Muscle of back (tissue), 13 donors: ENCODE measurements at places on chromosomes 6 and 20.
A peak's percentile ranks its signal among the peaks of the same experiment; 100 is the strongest.

- peak; percentile 56 for DNase-seq
Measured at GRCh38 chr6:37698264-37699137, 818 bp upstream of the MDGA1 start.

DNA sequence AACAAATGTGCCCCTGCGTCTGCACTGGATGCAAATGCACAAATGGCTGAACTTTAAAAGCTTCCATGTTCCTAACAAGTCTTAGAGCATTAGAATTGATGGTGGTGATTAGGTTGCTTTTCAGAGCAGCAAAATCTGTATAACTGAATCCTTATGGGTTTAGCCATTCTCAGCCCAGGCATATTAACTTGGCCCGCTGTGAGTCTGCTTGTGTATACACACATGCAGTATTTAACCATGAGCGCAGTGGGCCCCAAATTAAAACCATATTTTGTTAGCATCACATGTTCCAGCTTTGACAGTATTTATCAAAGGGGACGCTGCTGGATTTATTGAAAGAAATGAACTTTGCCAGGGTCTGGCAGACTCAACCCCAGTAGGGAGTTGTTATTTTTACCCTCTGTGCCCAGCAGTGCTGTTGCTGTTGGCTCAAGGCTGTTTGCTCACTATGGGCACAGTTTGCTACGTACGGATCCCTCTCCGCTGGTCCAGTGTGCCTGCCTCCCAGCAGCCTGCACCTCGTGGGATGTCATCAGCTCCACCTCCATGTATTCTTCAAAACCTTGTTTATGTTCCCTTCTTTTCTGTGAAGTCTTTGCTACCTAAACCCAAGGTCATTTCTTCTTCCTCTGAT, 144.7 kb downstream of the QRSL1 start:
- peak; percentile 44 for DNase-seq

DNA sequence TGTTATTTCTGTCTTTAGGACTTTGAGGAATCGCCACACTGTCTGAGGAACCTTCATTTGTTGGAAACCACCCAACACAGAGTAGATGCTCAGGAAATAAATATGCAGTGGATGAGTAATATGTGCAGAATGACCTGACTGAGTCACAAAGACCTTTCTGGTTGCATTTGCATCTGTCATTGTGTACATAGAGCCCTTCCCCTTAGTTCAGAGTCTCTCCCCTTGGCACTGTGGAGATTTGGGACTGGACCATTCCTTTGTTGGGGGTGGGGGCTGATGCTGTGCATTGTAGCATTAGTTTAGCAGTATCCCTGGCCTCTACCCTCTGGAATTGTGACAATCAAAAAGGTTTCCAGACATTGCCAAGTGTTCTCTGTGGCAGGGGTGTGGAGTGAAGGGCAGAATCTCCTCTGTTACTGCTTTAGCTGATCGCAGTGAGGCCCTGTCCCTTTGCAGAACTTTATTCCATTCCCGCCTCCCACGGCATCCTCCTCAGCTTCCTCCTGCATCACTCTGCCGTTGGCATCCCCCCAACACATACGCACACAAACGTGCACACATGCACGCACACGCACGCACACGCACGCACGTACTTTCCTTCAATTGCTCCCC, 64.5 kb downstream of the EYA2 start:
- DNase-seq: peak; percentile 94

GRCh38 chr20:22524393-22525015, 59.9 kb downstream of the FOXA2 start:
- DNase-seq: no peak

- no peak for DNase-seq
Measured at GRCh38 chr6:16729183-16729691, 32.0 kb downstream of the ATXN1 start.

- no peak for DNase-seq
Measured at GRCh38 chr20:49660912-49661311, 52.8 kb downstream of the B4GALT5 start.

DNA sequence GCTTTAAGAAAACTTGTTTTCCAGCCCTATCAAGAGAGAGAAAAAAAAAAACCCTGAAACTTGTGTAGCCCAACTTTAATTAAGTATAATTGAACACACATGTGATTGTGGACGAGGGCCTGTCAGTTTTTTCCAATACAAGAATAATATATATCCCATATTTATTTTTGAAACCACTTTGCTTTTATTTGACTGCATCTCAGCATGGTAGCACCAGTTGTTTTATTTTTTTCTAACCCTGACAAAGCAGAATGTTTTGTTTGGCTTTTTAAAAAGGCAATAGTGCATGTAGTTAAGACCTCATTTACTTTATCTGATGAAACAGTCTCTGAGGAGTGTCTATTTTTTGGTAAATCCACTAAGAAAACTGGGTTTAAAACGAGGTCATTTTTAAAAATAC, 257.7 kb downstream of the CDKAL1 start:
- DNase-seq: no peak

GRCh38 chr6:75183099-75183541, 22.7 kb downstream of the COL12A1 start:
- no peak for DNase-seq

DNA sequence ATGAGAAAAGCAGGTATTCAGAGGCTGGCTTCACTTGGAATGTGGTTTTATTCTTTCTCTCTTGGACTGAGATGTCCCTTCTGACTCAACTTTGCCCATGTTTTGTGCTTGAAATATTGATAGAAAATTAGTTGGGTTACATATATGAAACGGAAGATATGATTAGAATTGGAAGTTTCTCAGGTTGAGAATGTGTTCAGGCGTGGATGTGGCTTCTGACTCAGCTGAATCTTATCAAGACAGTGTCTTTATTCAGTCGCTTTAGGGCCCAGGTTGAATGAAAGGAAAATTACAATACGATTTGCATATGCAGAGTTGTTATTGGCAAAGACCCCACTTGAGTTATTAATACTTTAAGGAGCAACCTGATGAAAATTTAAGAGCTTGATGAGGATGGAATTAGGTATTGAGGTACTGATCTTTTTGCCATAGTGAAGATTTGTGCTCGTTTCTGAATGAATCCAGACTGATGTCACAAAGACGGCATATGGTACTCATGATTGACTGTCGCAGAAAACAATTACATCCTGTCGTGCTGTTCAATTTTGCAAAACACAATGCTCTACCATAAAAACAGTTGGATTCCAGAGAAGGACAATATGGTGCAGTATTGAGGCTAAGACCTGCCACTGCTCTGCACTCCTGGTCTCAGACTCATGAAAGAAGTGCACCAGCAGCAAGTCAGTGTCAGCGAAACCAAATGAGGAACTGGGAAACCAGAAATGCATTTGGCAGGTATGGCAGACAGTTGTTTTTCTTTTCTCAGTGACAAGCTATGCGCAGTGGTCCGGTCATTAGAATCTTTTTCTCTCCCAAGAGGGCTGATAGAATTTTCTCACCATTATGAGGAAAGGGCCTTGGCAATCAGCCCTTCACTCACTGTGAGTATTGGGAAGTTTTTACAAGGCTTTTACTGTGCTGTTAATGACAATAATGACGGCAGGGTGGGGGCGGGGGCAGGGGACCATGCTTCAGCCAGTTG, 158.3 kb downstream of the DOK5 start:
- no peak for DNase-seq

- no peak for DNase-seq
Measured at GRCh38 chr6:119240257-119241110, 109.1 kb downstream of the MAN1A1 start.

- peak; percentile 89 for DNase-seq
Measured at GRCh38 chr6:34414999-34415858, 10.6 kb downstream of the RPS10 start.

DNA sequence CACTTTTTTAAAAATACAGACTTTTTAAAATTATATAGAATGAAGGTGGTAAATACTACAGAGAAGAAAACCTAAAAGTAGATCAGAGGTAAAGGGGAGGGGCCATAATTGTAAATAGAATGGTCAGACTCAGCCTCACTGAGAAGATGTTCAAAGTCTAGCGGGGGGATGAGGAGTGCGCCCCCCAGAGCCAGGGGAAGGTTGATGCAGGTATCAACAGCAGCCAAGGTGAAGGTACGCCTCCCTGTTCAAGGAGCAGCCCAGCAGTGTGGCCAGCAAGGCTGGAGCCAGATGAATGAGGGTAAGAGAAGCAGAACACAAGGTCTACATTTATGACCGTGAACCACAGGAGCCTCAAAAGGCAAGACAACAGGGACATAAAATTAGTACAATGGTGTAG, 204.1 kb downstream of the PTPRT start:
- DNase-seq: no peak

GRCh38 chr6:46974786-46975185, 53.0 kb upstream of the ADGRF5 start:
- no peak for DNase-seq
